Smooth muscle cell of the coronary artery (primary cell): ENCODE measurements at places on chromosomes 12 and 14. TPM values are rescaled to one million over a fixed set of nuclear protein-coding genes. Genes with fewer than 3 reads are reported as not detected.

The CACNB3 gene
- total RNA-seq = 6.0 and 10.9 TPM in 2 replicates

The KERA gene
- not detected in 2 replicates for total RNA-seq

The PTPRB gene
- total RNA-seq = 3.9 and 19.1 TPM in 2 replicates

The IL26 gene
- 0.35 TPM in 1 of 2 replicates, not detected in the other for total RNA-seq

The PGF gene
- total RNA-seq = 16.2 and 29.3 TPM in 2 replicates

The TAS2R46 gene
- 0.82 and 1.9 TPM in 2 replicates for total RNA-seq

The KRT78 gene
- not detected in 2 replicates for total RNA-seq
